T-helper 2 cell (primary cell): ENCODE measurements at places on chromosomes 3 and 15.

- DNase-seq: no peak
Observed at GRCh38 chr3:129224984-129225393, 24.4 kb upstream of the COPG1 start.

DNA sequence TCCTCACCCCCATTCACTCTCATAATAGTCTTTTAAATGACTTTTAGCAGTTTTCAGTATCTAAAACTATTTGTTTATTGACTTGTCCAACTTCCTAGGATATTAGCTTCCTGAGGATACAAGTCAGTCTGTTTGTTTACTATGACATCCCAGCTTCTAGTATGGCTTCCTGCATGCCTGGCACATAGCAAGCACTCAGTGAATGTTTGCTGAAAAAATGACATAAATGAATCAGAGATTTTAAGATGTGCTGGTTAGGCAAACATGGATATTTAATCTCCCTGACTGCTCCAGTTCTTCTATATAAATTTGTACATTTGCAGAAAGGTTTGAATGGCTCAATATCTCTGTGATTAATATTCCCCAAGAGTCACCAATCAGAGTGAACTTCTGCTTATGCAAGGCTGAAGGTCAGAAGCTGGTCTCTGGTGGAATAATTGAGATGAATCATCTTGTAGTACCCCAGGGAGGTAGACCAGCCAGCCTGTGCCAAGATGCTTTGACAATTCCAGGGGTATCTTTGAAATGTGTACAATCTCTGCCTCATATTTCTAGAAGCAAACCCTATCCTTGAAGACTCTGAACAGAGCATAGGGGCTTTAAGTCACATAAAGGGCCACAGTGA lies 219.0 kb upstream of the LMCD1 start:
- no peak for DNase-seq

GRCh38 chr3:30081904-30082303 lies 524.5 kb upstream of the TGFBR2 start:
- no peak for DNase-seq

GRCh38 chr3:30810625-30811024 lies 83.8 kb downstream of the GADL1 start:
- DNase-seq: no peak

- no peak for DNase-seq
Observed at GRCh38 chr15:55741833-55742497, 987 bp downstream of the PRTG start.

GRCh38 chr15:63322541-63322940 lies 45.1 kb downstream of the APH1B start:
- no peak for DNase-seq
